ENCODE measurements at places on chromosomes 7 and 10.

DNA sequence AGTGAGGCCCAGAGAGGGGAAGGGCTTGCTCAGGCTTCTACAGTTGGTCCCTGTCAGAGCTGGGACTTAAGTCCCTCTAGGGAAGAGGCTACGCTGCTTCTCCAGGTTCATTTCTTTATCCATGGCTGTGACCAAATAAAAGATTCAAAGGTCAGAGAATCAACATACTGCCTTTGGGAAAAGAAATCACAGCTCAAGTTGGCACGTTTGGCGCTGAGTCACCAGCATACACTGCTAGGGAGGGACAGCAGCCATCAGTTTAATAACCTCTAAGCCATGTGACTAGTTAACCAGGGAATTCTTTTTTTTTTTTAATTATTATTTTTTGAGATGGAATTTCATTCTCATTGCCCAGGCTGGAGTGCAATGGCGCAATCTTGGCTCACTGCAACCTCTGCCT is 28.4 kb upstream of the CRHR2 start:
- no peak for DNase-seq

DNA sequence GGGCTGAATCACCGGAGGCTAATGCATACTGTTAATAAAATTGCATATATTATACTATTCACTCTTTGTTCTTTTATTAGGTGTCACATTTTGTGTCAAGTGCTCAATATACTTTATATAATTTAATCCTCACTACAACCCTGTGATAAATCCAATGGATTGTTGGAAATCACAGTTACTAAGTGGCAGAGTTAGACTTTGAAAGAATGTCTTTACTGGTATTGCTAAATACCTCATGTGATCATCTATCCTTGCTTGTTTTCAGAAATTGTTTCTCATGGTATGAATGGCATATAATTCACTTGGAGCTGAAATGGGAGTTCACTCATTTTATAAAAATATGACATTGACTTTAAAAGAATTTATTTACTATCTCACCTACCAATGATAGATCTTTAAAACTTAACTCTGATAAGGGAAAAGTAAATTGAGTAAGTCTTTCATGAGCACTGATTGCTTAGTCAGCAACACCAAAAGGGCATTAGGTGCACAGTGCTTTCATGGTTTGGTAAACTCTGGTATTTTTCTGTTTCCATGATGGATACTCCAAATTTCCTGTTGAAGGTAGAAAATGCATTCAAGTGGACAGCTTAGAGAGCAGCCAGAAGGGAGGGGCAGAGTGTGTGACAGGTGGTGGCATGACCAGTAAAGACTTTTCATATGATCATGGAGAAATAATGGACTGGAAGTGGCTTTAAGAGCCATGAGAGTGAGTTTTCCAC is 22.6 kb downstream of the ENKUR start:
- no peak for DNase-seq

DNA sequence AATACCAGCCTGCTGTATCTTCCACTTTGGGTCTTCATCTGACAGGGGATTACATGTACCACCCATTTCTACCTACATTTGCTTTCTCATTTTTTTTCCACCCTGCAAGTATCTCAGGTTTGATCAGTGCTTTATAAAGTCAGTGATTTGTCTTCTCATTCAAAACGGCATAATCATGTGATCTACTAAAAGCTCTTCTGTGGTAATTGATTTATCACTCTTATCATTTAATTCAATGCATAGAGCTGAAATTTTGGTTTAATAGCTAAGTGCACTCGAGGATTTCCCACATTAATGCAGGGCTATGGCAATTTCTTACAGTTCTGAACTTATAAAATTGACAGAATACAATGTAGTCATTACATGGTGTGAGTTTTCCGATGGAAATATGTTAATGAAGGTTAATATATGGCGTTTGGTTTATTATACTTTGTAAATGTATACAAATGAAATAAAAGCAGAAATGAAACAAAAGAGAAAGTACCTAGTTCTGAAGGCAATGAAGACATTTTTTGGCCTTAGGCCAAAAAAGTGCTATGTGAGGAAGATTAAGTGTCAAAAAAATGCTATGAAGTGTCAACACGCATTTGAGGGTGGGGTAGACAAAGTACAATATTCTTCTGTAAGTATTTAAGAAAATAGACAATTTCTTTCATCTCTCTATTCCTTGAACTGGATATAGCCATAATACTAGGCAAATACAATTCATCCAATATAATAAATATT is 457.3 kb downstream of the ETV1 start:
- DNase-seq: no peak

DNA sequence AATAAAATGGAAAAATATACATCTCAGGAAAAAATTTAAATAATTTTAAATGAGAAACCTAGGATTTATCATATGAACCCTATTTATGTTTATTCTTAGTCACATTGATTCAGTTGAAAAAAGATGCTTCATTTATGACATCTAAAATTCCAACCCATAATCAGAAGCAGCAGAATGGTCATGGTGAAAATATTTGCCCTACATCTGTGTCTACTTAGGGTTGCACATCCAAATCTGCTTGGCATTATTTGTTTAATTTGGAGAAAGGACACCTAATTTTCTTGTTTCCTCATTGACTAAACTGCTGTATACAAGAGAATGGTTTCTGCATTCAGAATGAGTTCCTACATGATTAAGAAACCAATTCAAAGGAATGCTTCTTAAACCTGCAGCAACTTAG is 72.9 kb upstream of the SKAP2 start:
- DNase-seq: no peak

- no peak for DNase-seq
Measured at GRCh38 chr7:90900628-90901356, 304.7 kb downstream of the CDK14 start.

GRCh38 chr10:72007246-72007892 is 43.2 kb downstream of the CHST3 start:
- no peak for DNase-seq
